ENCODE measurements at places on chromosomes 5 and 9. TPM values are rescaled to one million over a fixed set of nuclear protein-coding genes. Genes with fewer than 3 reads are reported as not detected.
A peak's percentile ranks its signal among the peaks of the same experiment; 100 is the strongest.

- DNase-seq: peak; percentile 39
Measured at GRCh38 chr5:102223542-102224477, 72.3 kb downstream of the SLCO4C1 start.

- DNase-seq: no peak
Measured at GRCh38 chr5:144254552-144254951, 83.9 kb downstream of the KCTD16 start.

DNA sequence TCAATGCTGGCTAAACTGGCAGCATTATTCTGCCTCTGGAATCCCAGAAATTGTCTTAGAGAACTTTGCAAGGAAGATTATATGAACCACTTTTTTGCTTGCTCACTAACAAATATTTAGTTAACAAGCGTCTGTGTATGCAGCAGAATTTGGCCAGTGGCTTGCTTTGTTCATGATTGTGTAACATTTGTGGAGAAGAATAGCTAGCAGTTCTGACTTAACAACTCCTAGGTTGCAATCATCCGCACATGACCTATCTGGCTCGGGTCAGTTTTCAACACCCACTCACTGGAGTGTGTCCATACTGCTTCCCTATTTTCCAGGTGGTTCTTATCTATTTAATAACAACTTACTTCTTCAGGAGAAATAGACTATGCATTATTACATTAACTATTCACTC, 98.5 kb downstream of the SNX18 start:
- DNase-seq: no peak

DNA sequence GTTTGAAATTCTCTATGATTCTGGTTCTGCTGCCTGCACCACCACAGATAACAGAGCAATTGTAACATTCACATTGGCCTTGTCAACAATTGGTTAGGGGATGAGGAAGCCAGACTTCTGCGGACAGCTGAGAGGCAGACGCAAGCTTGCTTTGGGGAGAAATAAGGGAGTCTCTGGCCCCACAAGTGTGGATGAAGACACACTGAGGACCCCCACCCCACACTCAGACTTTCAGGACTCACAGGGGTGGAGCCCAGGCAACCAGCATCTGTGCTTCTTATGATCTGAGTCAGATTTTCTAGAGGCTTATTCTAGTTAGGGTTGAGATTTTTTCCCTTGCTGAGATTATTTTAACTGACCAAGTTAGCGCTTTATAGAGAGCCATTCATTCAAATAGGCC, 140.3 kb upstream of the IRX2 start:
- no peak for DNase-seq

GRCh38 chr5:65952259-65952658, 25.9 kb downstream of the ERBIN start:
- DNase-seq: no peak

DNA sequence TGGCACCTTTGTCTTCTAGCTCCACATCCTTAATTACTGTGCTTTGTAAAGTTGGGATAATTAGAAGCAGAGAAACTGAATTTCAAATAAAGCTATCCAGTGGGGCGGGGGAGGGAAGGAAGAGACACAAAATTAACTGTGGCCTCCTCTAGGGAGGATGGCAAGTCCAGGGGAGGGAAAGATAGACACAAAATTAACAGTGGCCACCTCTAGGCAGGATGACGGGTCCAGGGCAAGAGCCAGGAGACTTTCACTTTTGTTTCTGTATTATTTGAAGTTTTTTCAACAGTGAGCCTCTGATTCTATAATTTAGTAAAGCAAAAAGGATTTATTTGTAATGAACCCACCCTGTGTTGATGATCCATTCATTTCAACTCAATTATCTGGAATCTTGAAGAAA, 335.9 kb downstream of the MSX2 start:
- no peak for DNase-seq

GRCh38 chr5:14342306-14342705, 199.2 kb downstream of the TRIO start:
- DNase-seq: peak; percentile 39

DNA sequence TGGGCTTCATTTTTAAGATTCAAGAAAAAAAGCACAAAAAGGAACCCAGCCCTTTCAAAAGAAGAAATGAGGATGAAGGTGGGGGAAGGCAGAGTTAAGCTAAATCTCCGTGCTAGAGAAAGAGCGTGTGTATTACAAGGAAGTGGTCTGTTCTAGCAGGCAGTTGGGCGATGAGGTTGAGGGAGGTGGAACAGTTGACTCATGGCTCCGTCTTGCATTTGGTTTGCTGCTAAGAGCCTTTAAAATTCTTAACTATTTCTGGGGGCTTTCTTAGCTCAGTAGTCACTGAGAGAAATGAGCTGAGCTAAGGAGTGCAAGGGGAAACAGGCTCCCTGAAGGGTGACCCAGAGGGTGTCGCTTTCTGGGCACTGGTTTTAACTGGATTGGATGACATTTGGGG, 117.4 kb downstream of the GCNT1 start:
- peak; percentile 3 for DNase-seq

DNA sequence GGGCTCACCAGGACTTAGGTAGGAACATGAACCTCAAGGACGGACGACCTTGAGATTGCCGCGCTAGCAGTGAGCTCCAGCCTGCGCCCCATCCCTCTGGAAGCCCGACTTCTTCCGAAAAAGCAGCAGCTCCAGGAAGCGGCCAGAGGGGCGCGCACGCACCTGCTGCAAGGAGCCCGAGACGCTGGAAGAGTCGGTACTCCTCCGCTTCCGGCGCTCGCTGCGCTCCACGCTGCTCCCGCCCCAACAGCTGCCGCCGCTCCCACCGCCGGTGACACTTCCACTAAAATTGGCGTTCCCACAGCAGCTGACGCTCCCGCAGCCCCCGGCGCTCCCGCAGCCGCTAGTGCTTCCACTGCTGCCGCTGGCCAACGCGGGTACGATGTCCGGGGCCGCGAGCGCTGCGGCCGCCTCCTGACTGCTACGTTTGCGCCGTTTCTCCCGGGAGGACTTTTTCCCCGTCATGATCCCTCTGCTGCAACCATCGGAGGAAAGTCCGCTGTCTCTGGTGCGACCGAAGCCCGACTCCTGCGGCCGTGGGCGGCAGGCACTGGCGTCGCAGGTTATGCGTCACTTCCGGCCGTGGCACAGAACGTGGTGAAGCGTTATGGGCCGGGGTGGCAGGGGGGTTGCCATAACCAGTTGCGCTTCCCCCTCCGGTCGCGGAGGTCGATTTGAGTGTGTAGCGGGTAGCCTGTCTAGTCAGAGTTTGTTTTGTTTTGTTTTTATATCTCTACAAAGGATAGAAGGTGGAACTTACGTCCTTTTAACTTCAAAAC, at the start of gene CAAP1:
TSS of gene CAAP1 (minus strand) at position 552 of the 779 bp plus-strand sequence. CDS start at position 465, 87 bp downstream.
- peak; percentile 88 for DNase-seq

GRCh38 chr5:149175346-149176105, 34.2 kb downstream of the ABLIM3 start:
- DNase-seq: no peak

GRCh38 chr9:83274787-83275186, 211.8 kb upstream of the RASEF start:
- no peak for DNase-seq

GRCh38 chr9:112694706-112695555, 23.0 kb downstream of the INIP start:
- no peak for DNase-seq

- DNase-seq: no peak
Measured at GRCh38 chr9:134134949-134135342, 936 bp upstream of the WDR5 start.

- DNase-seq: peak; percentile 86
Measured at GRCh38 chr5:96807075-96807654, 580 bp downstream of the ERAP1 start.

DNA sequence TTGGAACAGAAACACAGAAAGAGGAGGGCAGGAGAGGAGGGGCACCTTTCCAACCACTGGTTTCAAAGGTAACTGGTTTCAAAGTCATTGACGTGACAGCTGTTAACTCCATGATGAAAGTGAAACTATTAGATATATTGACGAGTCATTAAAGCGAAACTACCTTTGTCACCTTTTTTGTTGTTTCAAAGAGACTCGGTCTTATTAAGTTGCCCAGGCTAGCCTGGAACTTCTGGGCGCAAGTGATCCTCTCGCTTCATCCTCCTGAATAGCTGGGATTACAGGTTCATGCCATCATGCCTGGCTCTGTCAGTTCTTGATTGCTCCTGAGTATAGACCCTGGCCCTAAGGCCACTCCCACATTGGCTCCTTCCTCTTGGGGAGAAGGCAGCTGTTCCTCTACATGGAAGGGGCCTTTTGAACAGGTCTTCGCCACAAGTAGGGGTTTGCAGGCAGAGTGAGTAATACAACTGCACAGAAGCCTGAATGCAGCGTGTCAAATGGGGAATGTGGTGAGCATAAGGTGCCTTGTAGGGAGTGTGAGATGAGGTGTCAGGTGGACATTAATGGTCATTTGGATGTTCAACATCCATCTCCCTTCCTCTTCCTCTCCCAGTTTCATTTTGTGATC, 3.4 kb upstream of the F12 start:
- DNase-seq: no peak

DNA sequence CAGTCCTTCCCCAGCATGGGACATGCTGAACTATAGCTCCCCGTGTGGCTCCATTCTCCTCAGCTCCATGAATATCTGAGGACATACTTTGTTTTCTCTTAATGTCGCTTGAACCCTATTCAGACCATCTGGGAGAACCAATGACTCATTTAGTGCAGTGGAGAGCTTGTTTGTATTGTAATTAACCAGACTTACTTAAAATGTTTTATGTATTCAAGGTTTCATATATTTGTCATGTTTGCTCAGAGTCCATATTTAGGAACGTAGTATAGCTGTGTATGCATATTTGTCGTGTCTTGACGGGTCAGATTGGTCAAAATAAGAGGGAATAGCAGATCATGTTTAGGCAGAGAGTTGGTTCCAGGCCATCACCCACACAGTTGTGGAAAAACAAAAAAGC, 150.1 kb upstream of the NTRK2 start:
- no peak for DNase-seq

Gene CTXN3
- not detected for total RNA-seq

Gene ENTREP1
- 1.8 TPM for total RNA-seq

Gene CNTNAP3
- total RNA-seq: 6.3 TPM

Gene MARCHF11
- total RNA-seq: not detected

Gene TUSC1
- total RNA-seq: 5.1 TPM

Gene PDZD2
- total RNA-seq: 0.76 TPM

Gene SLC6A18
- total RNA-seq: not detected

Gene FBP2
- total RNA-seq: not detected
